ENCODE measurements at places on chromosomes 5 and 9.
A peak's percentile ranks its signal among the peaks of the same experiment; 100 is the strongest.

DNA sequence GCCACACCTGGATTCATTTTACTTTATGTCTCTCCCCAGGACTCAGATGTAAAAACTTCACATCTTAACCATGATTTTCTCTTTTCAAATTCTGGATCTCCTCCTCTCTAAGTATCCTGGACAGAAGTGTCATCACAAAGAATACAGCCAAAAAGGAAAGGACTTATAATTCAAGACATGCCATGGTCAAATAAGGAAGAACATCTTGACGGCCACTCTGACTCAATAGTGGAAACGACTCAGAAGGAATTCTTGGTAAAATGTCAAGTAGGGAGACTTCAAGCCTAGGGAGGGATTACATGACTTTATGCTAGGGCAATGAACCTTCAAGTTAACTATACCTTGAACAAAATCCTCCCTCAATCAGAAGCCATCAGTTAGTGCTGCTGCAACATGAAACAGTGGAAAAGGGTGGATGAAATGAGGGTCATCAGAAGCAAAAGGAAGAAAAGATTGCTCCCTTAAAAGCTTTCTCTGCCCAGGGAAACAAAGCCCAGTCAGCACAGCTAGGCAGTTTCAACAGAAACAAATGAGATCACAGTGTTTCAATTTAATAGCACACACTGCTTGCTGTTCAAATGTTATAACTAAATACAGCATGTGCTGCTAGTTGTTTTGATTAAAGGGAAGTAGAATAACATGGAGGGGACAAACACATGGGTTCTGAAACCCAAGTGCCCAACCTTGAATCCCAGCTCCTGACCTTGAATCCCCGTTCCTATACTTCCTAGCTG lies 101.4 kb downstream of the LPAR1 start:
- DNase-seq: no peak

GRCh38 chr9:78698371-78698770 lies 401.4 kb downstream of the PSAT1 start:
- DNase-seq: no peak

GRCh38 chr5:10644192-10644591 lies 80.3 kb downstream of the ANKRD33B start:
- DNase-seq: no peak

DNA sequence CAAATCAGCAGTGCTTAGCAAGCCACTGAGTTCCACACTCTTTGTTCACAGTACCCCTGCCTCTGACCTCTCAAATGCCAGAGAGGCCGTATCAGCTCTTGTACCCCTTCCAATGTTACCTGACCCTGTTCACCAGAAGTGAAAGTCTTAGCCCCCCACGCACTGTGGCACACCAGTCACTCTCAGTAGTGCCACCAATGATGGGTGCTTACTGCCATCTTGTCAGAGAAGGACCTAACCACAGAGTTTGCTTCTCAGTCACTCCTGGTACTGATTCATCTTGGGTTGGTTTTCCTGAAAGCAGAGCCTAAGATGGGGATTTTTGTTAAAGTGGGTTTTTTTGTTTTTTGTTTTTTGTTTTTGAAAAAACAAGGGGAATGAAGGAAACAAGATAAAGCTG lies 28.8 kb upstream of the PANK3 start:
- DNase-seq: no peak

DNA sequence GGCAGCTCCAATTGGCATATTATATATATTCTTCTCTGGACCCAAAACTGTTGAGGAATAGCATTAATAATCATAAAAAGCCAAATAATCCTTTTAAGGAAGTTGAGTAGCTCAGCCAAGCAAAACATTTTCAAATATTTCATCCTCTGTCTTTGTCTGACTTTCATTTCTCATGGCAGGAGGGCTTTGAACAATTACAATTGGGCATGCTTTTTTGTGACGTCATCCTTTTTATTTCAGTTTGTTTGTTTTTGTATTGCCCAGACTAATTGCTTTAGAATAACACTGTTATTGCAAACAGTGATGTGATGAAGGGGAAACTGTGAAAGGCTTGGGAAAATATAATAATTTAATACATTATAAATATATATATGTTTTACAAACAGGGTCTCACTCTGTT lies 65.2 kb upstream of the MAP1B start:
- DNase-seq: no peak

- DNase-seq: no peak
Measured at GRCh38 chr5:113050721-113051382, 74.3 kb downstream of the DCP2 start.

GRCh38 chr5:1950708-1951103 lies 68.0 kb upstream of the IRX4 start:
- no peak for DNase-seq

GRCh38 chr5:92064993-92065392 lies 681.9 kb upstream of the ARRDC3 start:
- DNase-seq: no peak

GRCh38 chr5:158609333-158610050 lies 490.2 kb downstream of the EBF1 start:
- no peak for DNase-seq

GRCh38 chr9:14779566-14780022 lies 57.1 kb upstream of the CER1 start:
- peak; percentile 36 for DNase-seq

DNA sequence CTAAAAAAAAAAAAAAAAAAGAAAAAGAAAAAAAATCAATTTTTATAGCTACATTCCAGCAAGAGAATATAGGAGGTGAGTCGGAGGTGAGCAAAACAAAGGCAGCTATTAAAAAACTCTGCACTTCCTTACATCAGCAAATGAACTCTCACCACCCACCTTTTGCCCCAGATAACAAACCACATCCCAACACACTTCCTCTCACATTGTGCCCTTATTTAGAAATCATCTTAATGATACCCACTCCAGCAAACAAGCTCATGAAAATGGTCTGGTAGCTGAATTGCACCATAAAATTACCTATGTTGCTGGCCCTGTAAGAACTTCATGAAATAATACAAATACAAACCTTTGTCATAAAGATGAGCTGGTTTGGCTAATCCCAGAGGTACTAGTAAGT lies 82.9 kb downstream of the CEMIP2 start:
- no peak for DNase-seq

DNA sequence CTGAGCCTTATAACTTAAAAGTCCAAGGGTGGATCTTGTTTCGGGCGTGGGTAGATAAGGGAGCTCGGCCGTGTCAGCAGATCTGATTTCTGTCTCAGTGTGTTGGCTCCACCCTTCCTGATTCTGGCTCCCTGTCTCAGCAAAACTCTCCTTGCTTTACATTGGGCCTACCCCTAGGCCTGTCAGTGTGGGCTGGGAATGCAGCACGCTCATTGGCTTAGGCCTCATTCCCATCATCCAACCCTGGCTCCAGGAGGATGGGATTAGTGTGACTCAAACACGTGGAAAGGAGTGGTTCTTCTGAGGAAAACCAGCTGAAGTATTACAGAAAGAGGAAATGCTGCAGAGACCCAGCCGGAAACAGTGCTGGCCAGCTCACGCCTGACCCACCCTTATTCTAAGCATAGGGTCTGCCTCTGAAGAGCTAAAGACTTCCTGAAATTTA lies 59.9 kb downstream of the ZFAND5 start:
- peak; percentile 36 for DNase-seq

- no peak for DNase-seq
Measured at GRCh38 chr5:78328585-78329173, 31.7 kb upstream of the SCAMP1 start.

GRCh38 chr9:133725886-133726285 lies 12.3 kb downstream of the SARDH start:
- no peak for DNase-seq

- no peak for DNase-seq
Measured at GRCh38 chr5:154241021-154241420, 50.5 kb downstream of the GALNT10 start.

DNA sequence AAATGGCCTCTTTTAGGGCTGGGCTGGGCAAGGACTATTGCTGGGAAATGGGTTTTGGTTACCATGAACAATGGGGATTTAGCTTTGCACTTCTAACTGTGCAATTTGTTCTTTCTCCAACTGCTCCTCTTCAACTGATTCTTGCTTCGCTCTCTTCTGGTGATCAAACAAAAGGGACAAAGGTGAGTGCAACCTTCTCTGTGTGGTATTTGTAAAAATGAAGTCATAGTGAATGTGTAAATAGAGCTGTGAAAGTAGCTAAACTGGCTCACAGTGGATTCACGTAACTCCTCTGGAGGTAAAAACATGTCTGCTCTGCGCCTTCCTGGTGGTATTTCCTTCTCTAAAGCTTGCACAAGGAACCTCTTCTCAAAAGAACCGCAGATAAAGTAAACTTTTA lies 20.9 kb upstream of the SPINK14 start:
- no peak for DNase-seq

- peak; percentile 17 for DNase-seq
Measured at GRCh38 chr9:126162611-126163381, 163.8 kb upstream of the MVB12B start.

GRCh38 chr5:10123254-10123989 lies 126.3 kb downstream of the ATPSCKMT start:
- no peak for DNase-seq

GRCh38 chr9:95611354-95611753 lies 94.6 kb upstream of the PTCH1 start:
- DNase-seq: peak; percentile 53

- DNase-seq: no peak
Measured at GRCh38 chr5:119289438-119290044, 66.3 kb upstream of the TNFAIP8 start.

- DNase-seq: no peak
Measured at GRCh38 chr5:41875121-41875520, 4.9 kb upstream of the OXCT1 start.

DNA sequence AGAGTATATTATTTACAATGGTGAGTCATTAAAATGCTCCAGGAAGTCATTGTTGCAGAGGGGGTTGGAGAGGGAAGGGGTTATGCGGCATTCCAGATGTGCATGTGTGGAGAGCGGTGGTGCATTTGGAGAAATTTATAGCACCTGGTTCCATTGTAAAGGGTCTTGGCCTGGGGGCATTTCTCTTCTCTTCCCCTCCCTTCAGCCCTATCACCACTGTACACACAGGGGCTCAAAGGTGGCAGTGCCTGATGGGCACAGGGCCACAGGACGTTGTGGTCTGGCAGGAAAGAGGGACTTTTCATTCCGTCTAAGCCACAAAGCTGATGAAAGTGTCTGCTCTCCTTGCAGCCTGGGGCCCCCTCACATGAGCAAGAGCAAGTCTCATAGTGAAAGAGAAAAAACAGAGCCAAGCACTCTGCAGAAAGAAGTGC lies 442.4 kb upstream of the ZNF462 start:
- no peak for DNase-seq

- DNase-seq: no peak
Measured at GRCh38 chr9:78144663-78145377, 91.1 kb upstream of the CEP78 start.

- no peak for DNase-seq
Measured at GRCh38 chr5:56683281-56683680, 132.1 kb upstream of the MAP3K1 start.

DNA sequence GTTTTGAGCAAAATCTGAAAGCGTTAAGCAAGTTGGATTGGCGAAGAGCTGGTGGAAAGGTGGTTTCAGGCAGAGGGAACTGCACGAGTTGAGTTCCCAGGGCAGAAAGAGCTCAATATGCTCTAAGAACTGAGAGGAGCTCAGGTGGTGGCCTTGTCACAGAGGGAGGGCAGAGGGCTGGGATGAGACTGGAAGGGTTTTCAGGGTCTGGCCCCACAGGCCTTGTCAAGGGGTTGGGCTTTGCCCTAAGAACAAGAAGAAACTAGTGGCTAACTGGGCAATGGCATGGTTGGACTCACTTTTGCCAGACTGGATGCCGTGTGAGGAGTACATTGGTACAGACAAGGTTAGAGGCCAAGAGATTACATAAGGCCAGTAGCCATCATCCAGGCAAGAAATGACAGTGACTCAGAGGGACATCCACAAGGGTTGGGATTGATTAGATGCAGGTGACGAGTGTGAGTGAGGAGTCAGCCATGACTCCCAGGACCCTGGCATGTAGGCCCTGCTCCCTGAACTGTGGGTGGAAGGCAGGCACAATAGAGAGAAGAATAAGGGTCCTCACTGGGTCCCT lies 75.1 kb upstream of the SMIM23 start:
- no peak for DNase-seq

DNA sequence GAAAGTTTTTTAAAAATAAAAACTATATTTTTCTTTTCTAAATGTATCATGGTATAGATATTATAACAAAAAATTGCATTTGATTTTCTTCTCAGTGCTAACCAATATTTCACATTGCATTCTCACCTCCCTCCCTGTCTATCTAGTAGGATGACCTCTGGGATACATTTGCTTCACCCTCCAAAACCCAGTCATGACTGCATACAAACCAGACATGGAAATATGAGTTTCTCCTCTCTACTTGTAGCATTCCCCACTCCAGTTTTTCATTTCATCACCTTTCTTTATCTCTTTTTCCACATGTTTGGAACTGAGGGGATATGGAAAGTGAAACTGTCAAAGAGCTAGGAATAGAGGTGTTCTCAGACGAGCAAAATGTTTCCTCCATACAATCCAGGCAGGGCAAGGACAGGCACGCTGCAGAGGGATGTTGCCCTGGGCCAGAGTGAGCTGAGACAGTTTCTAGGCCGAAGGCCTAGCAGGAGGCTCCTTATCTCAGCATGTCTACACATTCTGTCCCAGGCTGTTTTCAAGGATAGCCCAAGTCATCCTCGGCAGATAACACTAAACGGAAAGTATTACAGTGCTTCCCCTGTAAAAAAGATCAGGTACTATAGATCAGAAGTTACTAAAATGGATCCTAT lies 46.7 kb downstream of the MEF2C start:
- no peak for DNase-seq

DNA sequence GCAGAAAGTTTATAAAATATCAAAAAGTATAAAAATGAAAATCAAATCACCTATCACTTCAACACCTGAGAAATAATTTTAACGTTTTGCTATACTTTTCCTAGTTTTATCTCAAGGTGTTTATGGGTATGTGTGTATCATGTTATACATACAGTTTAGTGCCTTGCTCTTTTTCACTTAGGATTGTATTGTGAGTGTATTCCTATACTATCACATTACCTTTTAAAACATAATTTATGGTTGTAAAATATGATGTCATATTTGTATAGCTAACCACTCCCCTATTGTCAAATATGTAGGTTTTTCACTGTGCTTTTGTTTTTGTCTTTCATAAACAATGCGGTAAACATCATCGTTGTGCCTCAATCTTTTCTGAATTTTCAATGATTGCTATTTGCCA lies 479.9 kb downstream of the SPOCK1 start:
- no peak for DNase-seq

GRCh38 chr9:95246547-95246946 lies 71.0 kb downstream of the FANCC start:
- DNase-seq: no peak

GRCh38 chr9:2859776-2860379 lies 16.0 kb upstream of the PUM3 start:
- peak; percentile 72 for DNase-seq

DNA sequence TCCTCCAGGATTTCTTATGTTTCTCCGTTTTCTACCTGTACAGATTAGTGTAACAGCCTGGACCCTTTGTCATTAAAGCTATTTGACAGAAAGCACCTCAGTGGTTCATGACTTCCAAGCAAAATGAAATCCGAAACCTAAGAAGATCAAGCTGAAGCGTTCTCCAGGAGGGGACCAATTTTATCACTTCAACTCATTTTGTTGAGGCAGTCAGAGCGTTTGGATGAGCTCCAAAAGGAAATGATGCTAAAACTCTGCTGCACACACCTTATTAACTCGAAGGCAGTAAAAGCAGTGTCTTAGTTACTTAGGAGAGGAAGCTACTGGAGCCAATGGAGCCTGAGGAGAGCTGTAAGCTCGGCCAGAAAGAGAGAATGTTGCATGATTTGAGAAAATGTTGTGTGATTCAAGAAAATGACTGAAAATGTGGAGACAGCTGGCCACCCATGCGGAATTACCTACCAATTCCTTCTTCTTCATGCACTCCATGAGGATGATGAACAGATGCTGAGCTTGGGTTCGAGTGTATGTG lies 346.7 kb upstream of the KLF9 start:
- no peak for DNase-seq
